Kidney epithelial cell (primary cell): ENCODE measurements at places on chromosomes 6 and 20. TPM values are rescaled to one million over a fixed set of nuclear protein-coding genes. Genes with fewer than 3 reads are reported as not detected.

- DNase-seq = no peak
These were observed 86.2 kb downstream of the AHI1 start for GRCh38 chr6:135411339-135411738.

DNA sequence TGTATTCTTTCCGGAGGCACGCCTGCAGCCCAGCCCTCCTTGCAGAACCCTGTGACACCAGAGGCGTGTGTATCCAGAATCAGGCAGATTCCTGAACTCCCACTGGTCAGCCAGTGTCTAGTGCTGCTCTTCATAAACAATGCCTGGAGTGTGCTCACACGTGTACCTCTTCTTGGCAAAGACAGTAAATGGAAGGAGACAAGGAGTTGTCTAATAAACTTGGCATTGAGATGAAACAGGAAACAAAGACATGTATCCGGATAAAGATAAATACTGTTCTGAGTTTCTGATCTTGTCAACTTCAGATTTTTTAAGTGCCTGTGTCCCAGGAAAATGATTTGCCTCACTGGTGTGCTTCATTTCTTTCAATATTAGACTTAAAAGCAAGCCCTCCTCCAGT is 1.7 kb downstream of the RPS6KA2 start:
- no peak for DNase-seq

DNA sequence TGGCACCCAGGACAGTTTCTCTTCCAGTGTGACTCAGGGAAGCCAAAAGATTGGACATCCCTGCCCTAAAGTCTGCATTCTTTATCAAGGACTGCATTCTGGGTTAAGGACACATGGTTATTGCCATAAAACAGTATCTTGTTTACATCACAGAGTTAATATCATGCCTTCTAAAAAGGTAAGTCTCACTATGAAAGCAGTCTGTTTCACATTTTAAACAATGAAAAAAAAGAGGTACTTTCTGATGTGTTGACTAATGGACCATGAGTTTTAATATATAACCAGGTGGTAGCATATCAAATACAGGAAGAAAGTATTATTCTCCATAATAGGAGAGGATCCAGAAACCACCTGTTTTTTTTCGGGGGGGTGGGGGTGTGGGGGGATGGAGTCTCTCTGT is 93.7 kb downstream of the TIAM2 start:
- no peak for DNase-seq

DNA sequence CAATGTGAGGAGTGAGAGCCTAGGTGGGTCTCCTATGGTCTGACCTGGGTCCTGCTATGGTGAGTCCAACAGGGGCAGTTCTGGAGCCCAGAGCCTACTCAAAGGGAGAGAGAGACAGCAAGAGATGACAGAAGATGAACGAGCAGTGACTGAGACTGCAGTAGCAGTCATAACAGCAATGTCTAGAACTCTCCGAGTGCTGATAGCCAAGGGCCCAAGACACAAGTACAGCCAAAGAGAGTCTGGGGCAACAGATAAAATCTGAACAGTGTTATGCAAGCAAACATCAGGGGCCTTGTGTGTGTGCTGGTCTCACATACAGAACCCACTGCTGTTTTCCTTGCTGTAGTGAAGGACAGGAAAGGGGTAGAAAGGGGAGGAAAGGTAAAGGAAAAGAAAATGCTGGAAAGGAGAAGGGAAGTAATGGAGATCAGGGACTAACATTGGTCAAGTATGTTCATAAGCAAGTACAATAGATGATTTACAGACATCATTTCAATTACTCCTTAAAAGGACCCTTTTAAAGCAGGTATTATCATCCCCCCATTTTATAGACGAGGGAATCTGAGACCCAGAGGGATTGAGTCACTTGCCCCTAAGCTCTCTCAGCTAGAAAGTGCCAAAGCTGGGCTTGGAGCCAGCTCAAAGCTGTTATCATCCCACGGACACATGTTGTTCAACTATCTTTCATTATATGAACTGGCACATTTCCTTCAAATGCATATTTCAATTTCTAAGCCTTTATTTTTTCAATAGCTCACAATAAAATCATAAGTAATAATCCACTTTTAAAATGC is 182.3 kb upstream of the RAB32 start:
- no peak for DNase-seq

The SPEF1 gene
- total RNA-seq = 0.07 TPM in 1 of 2 replicates, not detected in the other
